Ascending aorta (tissue), 2 donors: ENCODE measurements at places on chromosomes 12 and 14.

DNA sequence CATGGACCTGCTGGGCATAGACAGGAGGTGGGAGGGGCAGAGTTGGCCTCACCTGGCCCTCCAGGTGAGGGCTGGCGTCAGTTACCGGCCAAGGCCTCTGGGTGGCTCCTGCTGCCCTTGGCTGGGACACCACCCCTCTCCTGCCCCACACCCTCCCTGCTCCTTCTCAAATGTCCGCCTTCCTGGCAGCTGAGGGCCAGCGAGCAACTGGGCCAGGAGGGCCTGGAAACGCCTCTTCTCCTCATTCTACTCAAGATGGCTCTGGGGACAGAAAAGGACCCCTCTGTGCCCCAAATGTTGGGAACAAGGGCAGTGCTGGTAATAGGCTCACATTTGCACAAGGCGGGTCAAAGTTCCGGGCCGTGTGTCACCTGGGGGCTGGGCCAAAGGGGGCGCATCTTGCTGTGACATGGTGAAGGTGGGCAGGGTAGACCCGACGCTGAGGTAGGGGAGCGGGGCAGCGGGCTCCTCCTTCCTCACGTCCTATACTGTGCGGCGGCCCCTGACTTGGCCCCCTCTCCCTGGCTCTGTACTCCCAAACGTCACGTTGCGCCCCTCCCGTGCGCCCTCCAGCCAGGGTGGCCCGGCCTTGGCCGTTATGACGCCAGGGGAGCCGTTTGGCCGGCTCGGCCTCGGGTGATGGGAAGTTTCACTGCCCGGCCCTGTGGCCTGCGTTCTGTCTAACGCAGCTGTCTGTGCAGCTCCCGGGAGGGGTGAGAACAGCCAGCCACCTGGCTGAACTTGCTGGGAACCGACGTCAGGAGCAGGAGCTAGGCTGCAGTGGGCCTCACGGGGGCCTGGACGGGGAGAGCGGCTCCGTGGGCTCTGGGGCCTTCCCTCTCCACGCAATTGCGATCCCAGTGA, 18.0 kb upstream of the DLK1 start:
- no peak for DNase-seq

- no peak for DNase-seq
Observed at GRCh38 chr12:109863847-109864712, 16.3 kb downstream of the GLTP start.

DNA sequence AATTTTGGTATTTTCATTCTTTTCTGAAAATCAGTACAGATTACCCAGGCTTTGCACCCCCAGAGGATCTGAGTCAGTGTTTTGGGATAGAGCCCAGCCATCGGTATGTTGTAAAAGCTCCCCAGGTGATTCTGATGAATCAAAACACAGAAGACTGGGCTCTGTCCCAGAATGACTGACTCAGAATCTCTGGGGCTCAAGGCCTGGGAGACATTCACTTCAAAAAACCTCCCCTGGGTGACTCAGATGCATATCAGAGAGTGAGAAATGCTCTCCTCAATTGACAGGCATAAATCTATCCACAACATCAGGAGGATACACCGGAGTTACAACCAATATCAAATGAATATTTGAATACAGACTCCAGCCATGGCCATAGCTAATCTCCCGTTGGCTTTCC, 32.6 kb downstream of the SLC35F4 start:
- DNase-seq, result peak; percentile 79

DNA sequence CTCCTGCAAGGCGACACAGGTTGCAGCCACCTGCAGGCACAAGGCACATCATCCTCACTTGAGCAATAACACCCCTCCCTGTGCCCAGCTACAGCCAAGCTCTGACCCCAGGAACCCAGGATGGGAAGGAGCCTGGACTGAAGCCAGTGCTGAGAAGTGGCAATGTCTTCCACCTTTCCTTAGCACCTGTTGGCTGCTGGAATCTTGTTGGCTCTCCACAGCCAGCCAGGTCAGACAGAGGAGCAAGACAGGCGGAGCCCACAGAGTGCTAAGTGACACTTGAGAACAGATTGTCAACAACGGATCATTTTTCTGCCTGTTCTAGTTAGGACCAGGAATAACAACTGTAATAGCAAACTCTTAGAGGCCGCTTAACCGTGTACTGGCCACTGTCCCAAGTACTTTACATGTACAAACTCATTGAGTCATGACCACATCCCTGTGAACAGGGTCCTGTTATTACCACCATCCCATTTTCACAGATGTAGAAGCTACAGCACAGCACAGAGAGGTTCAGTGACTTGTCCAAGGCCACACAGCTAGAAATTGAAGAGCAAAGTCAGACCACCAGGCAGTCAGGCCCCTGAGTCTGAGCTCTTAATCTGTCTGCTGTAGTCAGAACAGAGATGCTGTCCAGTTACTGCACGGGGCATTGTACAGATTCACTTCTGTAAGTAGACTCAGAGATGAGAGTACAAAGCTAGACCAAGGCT, 45.6 kb downstream of the RNFT2 start:
- DNase-seq, result no peak

DNA sequence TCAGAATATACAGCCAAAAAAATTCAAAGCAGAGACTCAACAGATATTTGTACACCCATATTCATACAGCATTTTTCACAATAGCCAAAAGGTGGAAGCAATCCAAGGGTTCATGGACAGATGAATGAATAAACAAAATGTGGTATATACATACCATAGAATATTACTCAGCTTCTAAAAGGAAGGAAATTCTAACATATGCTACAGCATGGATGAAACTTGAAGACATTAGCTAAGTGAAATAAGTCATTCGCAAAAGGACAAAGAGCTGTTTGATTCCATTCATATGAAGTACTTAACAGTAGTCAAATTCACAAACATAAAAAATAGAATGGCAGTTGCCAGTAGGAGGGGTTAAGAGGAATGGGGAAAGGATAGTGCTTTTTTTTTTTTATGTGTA, 91.8 kb upstream of the ARID2 start:
- no peak for DNase-seq

GRCh38 chr12:31322801-31323207, 3.1 kb downstream of the SINHCAF start:
- no peak for DNase-seq

DNA sequence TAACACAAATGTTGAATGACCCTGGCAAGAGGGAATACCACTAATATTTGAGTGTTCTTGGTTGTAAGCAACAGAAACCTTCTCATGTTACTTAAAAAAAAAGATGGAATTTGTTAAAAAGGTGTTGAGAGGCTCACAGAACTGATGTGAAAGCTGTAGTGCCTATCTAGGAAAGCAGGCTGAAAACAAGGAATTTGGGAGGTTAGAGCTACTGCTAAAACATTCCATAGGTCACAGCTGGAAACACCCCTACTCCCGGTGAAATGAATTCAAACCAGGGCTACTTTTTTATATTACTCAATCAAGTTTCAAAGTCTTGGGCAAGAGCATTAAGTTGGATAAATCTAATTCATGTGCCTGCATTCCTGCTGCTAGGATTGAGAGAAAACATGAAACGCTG, 104.1 kb downstream of the SLC35F4 start:
- no peak for DNase-seq

- DNase-seq, result no peak
Observed at GRCh38 chr12:19706936-19707335, 267.6 kb downstream of the AEBP2 start.

DNA sequence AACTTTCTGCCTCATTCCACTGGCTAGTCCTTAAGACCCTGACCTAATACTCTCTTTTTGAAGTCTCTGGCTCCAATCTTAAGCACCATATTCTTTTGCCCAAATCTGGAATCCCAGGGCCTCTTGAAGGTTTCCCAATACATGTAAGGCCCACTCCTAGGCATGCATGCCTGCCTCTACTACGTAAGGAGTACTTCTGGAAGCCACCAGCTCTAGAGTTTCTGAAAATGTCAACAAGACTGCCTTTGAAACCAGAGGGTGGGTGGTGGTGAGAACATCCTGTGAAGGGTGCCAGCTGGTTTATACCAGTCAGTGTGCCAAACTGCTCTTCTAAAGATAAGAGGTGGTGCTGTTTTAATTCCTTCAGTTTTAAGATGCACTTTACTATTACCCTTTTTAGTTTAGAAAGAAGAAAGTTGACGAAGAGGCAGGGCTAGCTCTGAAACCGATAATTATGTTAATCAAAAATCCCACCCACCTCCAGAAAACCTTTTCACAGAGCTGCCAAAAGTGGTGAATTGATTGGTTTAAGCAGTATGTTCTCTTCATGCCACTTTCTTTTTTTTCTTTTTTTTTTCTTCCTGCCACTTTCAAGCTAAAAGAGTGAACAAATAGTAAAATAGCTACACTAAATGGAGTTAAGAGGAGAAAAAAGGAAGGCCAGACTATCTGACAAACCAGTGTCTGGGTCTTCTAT, 8.7 kb upstream of the WDR89 start:
- DNase-seq, result no peak

DNA sequence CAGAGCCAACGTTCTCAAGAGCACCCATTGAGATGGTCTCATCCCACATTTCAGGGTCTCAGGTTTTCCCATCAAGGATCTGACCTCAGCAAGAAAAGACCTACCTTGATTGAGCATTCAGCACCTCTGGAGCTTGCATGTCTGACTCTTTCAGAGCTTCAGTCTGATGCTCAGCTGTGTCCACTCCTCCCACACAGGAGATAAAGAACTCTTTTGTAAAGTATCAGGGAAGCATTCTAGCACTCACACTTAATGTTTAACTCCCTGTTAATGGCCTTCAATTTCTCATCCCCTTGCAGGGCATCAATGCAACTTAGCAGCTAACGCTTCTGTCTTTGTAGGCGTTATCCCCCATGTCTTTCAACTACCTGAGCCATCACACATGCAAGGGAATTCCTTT, 124.1 kb downstream of the GALC start:
- DNase-seq, result no peak

GRCh38 chr12:116295327-116296263, 18.1 kb upstream of the MED13L start:
- DNase-seq, result peak; percentile 47

GRCh38 chr14:73491256-73492042, 716 bp downstream of the RIOX1 start:
- DNase-seq, result no peak
